ENCODE measurements at places on chromosomes 7 and 10.

DNA sequence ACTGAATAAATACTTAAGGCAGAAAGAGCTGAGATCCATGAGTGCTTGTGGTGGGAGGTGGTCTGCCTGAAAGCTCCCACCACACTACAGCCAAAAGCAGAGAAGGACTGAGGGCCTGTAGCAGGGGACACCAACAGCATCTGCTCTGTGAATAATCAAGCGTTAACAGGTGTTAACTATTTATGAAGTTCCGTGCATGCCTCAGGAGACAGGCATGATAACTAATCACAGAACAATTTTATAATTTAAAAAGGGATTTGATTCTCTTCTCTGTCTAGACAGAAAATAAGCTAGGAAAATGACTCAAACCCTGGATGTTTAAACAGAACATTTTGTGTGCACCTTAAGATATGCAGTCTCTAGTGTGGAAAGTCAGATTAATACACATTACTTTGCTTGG lies 61.5 kb upstream of the GHITM start:
- H3K4me3 ChIP-seq = no peak overlapping the region
- H3K27ac ChIP-seq = no peak overlapping the region
- H3K27me3 ChIP-seq = no peaks in the 10 kb centered on the region
- no peaks in the 10 kb centered on the region for H3K36me3 ChIP-seq
- no peak for DNase-seq

GRCh38 chr10:90969947-90970673 lies 49.2 kb upstream of the ANKRD1 start:
- peaks cover 5% of the 10 kb centered on the region for H3K27me3 ChIP-seq
- H3K27ac ChIP-seq = no peak overlapping the region
- no peak for DNase-seq
- no peaks in the 10 kb centered on the region for H3K4me1 ChIP-seq
- H3K36me3 ChIP-seq = no peaks in the 10 kb centered on the region
- no peak overlapping the region for H3K4me3 ChIP-seq

DNA sequence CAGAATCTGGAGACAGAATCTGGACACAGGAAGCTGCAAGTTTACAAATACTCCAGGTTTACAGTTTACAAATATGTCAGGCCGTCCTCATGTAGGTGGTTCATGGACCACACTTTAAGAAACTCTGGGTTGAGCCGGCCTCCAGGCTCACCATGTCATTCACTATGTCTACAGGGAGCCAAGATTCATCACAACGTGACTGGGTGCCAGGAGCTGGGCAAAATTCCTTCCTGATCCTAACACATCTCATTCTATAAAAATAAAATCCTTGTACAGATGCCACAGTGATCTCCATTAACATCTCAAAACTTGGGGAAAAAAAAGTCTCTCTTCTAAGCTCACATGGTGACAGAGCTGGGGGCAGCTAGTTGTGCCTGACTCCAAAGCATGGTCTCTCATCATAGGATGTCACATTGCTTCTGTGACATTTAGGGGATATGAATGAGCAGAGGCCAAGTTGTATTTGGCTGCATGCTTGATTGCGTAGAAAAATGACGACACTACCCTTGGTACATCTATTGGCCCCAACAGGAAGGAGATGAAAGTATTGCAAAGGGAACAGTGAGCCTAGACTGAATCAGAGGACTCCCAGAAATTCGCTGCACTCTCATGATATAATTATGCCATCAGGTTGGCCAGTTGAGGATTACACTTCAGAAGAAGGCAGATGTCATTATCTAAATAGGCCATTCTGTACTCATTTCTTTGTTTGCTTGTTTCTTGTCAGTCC lies 35.9 kb downstream of the MTURN start:
- H3K4me3 ChIP-seq = no peak overlapping the region
- no peaks in the 10 kb centered on the region for H3K36me3 ChIP-seq
- H3K4me1 ChIP-seq = peaks cover 3% of the 10 kb centered on the region

DNA sequence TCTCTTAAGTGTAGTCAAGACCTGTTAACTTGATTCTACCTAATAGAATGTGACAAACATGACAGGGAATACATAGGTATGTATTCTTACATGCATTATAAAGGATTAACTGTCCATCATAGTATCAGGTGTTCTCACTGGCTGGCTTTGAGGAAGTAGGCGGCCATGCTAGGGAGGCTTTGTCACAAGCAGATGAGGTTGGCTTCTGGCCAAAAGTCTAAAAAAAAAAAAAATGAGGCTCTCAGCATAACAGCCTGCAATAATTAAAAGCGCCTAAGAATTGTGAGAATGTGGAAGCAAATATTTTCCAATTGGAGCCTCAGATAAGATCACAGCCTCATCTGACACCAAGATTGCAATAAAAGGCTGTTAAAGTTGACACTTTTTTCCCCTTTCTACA lies 1256.8 kb upstream of the SORCS1 start:
- H3K27me3 ChIP-seq = no peaks in the 10 kb centered on the region
- DNase-seq = no peak
- H3K27ac ChIP-seq = no peak overlapping the region
- no peaks in the 10 kb centered on the region for H3K36me3 ChIP-seq

DNA sequence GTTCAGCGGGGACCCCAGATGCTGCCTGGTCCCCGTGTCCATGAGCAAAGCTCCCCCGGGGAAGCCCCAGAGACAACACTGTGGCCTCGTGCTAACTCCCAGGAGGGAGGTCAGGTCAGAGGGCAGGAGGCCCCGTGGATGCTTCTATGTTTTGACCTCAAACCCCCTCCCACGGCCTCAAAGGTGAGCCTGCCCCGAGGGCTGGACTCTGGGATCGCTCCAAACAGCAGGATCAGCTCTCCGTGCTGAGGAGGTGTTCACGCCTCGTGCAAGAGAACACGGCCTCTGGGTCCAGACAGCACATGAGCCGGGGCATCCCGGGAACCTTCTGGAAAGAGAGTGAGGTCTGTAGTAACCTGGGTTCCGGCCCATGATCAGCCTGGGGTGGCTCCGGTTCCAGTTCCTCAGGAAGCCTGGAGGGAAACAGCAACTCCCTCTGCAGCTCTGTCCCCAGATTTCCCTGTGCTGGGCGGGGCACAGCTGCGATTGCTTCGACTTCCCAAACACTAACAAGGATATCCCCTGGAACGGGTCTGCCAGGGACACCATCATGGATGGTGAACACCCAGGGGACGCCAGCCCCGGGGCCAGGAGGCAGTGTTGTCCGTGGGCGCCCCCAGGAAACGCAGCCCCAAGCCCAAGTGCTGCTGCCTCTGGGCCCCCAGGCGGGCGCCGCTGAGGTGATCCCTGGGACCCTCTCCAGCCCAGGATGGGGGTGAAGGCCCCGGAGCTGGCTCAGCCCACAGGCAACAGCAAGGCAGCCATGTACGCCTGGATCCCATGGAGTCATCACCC lies 18.0 kb upstream of the INPP5A start:
- no peak for DNase-seq
- no peak overlapping the region for H3K27ac ChIP-seq
- H3K4me3 ChIP-seq = no peak overlapping the region
- H3K4me1 ChIP-seq = peaks cover 25% of the 10 kb centered on the region

DNA sequence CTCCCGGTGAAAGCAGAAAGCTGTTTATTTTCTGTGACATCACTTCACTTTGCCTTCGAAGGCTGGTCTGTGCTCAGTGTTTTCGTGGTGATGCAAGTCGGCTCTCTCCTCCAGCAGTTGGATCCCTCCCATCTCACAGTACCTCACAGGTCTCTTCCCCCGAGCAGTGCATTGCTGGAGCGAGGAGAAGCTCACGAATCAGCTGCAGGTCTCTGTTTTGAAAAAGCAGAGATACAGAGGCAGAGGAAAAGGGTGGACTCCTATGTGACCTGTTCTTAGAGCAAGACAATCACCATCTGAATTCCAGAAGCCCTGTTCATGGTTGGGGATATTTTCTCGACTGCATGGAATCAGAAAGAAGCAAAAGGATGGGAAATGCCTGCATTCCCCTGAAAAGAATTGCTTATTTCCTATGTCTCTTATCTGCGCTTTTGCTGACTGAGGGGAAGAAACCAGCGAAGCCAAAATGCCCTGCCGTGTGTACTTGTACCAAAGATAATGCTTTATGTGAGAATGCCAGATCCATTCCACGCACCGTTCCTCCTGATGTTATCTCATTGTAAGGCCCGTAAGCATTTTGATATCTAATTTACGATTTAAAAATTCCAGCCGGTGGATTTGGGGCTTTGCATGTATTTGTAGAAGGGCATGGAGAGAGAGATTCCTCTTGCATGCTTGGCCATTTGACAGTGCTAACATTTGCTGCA lies at the start of gene LGI1:
LGI1 (plus strand) TSS at position 136 of the 707 bp plus-strand sequence; CDS start at position 345, 209 bp downstream.
- DNase-seq = no peak
- no peaks in the 10 kb centered on the region for H3K4me1 ChIP-seq
- H3K27me3 ChIP-seq = peaks cover 11% of the 10 kb centered on the region
- H3K4me3 ChIP-seq = no peak within 1 kb of the TSS
- no peak within 1 kb of the TSS for H3K27ac ChIP-seq

DNA sequence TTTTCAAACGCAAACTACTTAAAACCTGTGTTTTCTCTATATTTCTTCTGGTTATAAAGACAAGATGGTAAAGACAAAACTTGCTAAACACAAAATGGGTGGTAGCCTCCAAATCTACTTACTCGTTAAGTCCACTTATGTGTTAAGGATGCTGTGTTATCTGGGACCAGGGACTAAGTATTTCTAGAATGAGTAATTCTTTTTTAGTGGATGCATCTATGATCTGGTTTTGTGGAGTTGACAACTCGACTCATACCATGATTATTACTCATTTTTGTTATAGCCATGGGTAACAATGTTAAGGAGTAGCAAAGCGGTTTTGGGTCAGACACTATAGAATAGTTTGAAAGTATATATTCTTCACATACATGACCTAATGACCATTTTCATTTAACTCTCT lies 239.5 kb upstream of the FOXP2 start:
- no peaks in the 10 kb centered on the region for H3K4me1 ChIP-seq
- H3K27me3 ChIP-seq = no peaks in the 10 kb centered on the region
- no peak overlapping the region for H3K27ac ChIP-seq
- no peak for DNase-seq
- no peaks in the 10 kb centered on the region for H3K36me3 ChIP-seq

- peaks cover 30% of the 10 kb centered on the region for H3K27me3 ChIP-seq
- DNase-seq = no peak
- H3K4me1 ChIP-seq = no peaks in the 10 kb centered on the region
- no peak overlapping the region for H3K4me3 ChIP-seq
- H3K36me3 ChIP-seq = no peaks in the 10 kb centered on the region
Measured at GRCh38 chr7:155961241-155962190, 149.3 kb upstream of the SHH start.

DNA sequence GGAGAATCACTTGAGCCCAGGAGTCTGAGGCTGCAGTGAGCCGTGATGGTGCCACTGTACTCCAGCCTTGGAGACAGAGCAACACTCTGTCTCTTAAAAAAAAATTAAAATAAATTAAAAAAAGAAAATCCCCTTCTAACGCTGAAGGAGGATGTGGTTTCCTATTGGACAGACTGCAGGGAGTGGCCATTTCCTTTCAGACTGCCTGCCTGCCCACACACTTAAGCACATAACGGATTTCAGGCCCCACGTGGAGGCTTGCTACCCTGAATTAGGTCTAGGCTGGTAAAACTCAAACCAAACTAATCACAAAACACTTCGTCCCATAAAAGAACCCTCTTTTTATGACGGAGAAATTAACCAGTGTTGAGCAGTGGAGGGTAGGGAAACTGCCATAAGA lies 34.0 kb downstream of the GATA3 start:
- H3K4me3 ChIP-seq = no peak overlapping the region
- H3K36me3 ChIP-seq = no peaks in the 10 kb centered on the region
- no peak for DNase-seq

- H3K27me3 ChIP-seq = no peaks in the 10 kb centered on the region
- no peak overlapping the region for H3K4me3 ChIP-seq
- H3K36me3 ChIP-seq = peaks cover 25% of the 10 kb centered on the region
Measured at GRCh38 chr10:17684537-17684936, 40.6 kb downstream of the STAM start.

Measured in K562 (cell line).